Glutamatergic neuron (in vitro differentiated cells): ENCODE measurements at places on chromosomes 3 and 15. TPM values are rescaled to one million over a fixed set of nuclear protein-coding genes. Genes with fewer than 3 reads are reported as not detected.

The FAM107A gene
- not detected for total RNA-seq

The NR1I2 gene
- total RNA-seq, result not detected

The APEH gene
- 119 TPM for total RNA-seq

The CORO2B gene
- total RNA-seq, result 16.3 TPM

The GNB5 gene
- 28.4 TPM for total RNA-seq

The GRM2 gene
- 134 TPM for total RNA-seq

The AADACL2 gene
- not detected for total RNA-seq

The FOXP1 gene
- 31.1 TPM for total RNA-seq

The CDCP1 gene
- total RNA-seq, result 0.71 TPM

The UQCRC1 gene
- 242 TPM for total RNA-seq

The NECTIN3 gene
- total RNA-seq, result 22.6 TPM

The APOD gene
- not detected for total RNA-seq

DNA sequence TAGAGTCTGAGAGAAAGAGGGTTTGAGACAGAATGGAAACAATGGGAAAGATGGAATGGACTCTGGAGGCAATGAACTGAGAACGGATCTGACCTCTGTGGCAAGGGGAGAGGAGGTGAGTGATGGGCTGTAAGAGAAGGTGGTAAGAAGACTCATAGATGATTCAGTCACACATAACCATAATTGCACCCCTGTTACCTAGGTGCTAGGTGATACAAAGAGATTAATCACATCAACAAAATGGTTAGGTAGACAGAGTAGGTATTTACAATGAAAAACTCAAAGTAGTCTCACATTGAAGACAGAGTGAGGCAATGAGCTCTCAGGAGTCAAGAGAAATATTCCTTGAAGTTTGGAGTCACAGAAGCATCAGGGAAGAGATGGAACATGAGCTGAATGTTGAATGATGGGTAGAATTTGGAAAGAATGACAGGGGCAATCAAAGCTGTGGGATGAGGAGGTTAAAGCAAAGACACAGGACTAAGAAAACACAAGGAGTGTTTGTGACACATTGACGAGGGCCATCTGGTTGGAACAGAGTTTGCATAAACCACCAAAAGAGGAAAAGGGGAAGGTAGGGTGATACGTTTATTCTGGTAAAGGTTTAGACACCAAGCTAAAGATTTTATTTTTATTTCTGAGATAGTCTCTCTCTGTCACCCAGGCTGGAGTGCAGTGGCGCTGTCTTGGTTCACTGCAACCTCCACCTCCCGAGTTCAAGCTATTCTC is 32.7 kb downstream of the MME start:
- no peak for DNase-seq

DNA sequence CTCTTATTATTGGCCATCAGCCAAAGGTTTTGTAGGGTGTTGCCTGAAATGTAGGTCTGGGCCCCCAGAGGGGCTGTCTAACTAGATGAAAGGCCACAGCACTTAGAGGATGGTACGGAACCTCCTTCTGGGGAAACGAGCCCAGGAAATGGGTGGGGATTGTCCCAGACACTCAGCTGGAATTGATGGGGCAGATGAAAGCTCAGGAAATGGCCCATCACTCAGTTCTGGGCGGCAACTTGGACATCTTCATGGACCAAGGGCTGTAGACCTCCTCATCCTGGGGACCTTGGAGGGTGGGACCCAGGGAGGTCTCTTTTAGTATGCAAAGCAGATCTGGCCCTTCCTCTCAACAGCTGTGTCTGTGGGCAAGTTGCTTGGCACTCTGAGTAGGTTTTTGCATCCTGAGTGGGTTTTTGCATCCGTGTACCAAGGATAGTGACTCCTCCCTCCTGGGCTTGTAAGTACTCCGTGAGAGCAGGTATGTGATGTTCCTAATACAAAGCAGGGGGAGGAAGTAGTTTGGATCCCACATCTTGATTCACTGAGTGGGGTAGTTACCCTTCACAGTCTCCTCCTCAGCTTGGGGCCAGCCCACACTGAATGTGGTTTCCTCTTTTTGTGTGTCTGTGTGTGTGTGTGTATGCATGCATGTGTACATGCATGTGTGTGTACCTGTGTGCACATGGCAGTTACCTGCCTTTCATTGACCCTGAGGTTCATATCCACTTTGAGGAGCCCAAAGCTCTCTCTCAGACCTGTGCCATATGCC is 292.0 kb downstream of the RPLP1 start:
- DNase-seq, result no peak

DNA sequence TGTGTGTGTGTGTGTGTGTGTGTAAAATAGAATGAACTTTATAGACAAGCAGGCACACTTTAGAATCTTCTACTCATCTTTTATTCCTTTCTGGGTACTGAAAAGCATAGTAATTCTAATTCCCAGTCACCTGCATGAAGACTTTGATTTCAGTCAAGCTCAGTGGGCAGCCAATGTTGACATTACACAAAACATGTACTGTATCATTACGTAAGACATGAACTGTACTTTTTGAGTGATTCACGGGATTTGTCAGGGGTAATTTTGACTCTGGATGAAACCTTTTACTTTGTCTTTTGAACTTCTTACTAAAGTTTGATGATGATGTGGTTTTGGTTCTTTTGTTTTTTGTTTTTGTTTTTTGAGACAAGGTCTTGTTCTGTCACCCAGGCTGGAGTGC is 38.8 kb downstream of the PTPRG start:
- DNase-seq, result no peak

- no peak for DNase-seq
Observed at GRCh38 chr3:45986303-45986982, 9.2 kb downstream of the FYCO1 start.

DNA sequence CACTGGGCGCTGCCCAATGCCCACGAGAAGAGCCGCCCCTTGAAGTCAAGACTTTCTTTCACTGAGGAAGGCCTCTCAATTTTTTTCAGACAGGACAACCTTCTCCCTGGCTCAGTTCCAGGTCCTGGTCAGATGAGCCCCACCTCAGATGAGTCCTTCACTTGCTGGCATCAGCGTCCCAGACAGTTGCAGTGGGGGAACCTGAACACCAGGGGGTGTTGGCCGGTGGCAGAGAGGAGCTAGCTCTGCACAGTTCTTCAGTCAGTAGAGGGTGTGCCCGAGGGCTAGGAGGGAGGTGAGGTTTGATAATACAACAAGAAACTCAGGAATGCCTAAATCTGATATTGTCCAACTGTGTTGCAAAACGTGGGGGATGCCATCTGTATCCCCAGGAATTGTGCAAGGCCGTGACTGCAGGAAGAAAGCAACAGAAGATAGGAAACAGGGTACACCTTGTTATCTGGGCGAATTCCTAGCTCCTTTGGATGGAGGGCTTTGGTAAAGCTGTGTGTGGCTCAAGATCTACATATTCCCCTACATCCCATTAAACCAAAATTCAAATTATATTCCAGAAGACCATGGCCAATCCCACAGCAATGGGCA is 34.3 kb downstream of the CCR3 start:
- peak; percentile 46 for DNase-seq

DNA sequence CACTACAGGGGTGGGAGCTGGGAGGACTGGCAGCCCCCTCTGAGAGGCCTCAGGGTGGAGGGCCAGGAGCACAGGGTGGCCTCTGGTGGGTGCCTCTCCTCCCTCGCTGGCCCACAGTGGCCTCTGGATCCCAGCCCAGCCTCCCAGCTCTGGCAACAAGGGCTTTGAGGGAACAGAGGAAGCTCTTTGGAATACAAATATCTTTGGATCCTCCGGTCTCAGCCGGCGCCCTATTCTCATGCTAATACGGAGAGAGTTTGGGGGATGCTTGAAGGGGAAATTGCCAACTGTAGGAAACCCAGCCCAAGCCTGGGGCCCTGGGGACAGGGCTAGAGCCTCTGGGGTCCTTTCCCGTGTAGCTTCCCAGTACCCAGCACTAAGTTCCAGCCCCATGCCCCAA is 33.4 kb upstream of the INSYN1 start:
- no peak for DNase-seq

GRCh38 chr3:154781595-154781994 is 298.5 kb upstream of the MME start:
- no peak for DNase-seq

DNA sequence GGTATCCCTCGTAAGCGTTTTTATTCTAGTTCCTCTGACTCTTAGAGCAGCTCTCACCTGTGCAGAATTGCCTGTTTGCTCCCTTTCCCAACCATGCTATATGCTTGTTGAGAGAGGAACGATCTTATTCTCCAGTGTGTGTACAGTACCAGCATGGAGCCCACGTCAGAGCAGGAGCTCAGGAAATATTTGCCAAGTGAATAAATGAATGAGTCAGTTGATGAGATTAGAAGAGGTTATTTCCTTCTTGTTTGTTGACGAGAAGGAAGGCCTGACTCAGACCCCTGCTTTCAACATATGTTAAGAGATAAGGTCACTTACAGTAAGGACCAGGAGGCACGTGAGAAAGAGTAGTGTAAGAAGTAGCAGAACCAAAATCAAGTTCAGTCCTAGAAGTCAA is 106.3 kb upstream of the ABHD17C start:
- DNase-seq, result no peak

DNA sequence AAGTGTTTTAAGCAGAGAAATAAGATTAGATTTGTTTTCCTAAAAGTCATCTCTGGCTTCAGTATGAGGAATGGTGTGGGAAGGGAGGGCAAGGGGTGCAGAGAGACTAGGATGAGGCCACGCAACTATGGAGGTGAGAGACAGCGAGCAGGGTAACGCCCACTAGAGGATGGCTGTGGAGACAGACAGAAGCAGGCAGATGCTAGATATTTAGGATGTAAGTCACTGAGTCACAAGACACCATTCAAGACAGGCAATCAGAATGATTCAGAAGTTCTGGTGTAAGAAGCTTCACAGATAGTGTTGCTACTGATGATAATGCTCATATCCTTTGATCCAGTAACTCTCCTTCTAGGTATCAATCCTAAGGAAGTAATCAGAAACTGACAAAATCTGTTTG is 19.1 kb downstream of the HSPBAP1 start:
- DNase-seq, result no peak

GRCh38 chr15:51680321-51680720 is 982 bp upstream of the SCG3 start:
- DNase-seq, result no peak

DNA sequence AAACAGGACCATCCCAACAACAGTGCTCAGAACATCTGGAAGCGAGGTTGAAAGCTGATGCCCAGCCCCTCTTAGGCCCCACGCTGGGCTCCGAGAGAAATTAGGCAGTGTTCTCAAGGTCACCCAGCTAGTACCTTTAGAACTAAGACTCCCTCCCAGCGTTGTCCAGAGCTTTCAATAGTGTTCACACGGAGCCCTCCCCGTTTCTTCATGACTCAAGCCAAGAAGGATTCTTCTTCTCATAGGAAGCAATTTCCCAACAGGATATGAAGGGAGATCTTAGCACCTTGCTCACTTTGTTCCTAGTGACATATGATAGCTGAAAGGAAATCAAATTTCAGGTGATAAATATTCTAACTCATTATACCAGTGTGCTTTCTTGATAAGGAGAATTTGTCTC is 244.2 kb upstream of the ST8SIA2 start:
- no peak for DNase-seq

GRCh38 chr15:45943240-45943639 is 308.4 kb downstream of the SQOR start:
- DNase-seq, result no peak

DNA sequence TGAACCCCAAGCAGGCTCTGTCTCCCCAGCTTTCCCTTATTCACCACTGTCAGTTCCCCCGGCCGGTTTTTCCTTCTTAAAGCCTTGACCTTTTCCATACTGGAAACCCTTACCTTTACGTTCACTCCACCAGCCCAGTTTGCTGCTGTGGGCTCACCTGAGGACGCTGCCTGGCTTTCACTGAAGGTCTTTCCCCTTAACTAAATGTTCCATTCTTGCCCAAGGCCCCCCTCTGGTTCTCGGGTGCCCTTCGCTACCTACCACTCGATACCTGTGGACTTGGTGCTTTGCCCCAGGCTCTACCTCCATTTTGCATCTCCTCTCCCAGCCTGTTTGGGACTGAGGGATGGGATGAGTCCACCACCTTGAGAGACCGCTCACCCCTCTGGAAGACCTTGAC is 851 bp downstream of the AP2M1 start:
- no peak for DNase-seq

GRCh38 chr15:64216730-64217428 is 54.1 kb upstream of the PPIB start:
- DNase-seq, result no peak

- no peak for DNase-seq
Observed at GRCh38 chr3:139554628-139555027, 15.1 kb upstream of the RBP1 start.

- no peak for DNase-seq
Observed at GRCh38 chr3:184804801-184805200, 7.2 kb upstream of the VPS8 start.

GRCh38 chr3:42190701-42191442 is 75.1 kb downstream of the CCK start:
- DNase-seq, result peak; percentile 80

DNA sequence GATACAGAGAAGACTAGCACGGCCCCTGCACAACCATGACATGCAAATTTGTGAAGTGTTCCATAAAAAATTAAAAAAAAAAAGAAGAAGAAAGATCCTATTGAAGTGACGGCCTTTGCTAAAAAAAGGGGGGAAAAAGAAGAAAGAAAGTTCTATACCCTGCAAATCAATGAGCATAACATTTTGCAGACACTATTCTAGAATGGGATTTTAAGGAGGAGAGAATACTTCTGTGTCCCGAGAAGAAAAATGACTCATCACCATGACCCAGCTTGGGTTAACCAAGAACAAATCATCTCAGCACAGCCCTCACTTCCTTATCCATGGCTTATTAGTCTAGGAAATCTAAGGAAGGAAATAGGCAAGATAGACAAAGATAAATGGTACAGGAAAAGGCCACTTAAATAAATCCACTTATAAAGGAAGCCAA is 7.4 kb upstream of the SH3BP5 start:
- DNase-seq, result no peak

DNA sequence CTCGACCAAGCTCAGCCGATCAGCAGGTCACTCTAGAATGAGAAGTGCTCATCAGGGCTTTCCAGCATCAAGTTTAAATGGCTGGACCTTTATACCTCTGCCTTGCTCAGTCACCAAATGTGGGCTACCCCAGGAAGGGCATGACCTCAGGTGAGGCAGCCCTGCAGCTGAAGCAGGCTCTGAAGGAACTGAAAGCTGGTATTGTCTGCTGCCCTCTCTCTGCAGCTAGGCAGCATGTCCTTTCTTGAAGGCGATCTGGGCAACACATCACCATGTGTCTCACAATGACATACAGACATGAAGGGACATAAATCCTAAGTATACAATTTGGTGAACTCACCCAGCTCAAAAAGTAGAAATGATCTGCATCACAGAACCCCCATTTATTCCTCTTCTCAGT is 38.7 kb upstream of the ARID3B start:
- DNase-seq, result no peak

- DNase-seq, result no peak
Observed at GRCh38 chr3:167930453-167930852, 165.3 kb downstream of the GOLIM4 start.

- no peak for DNase-seq
Observed at GRCh38 chr15:37880009-37880834, 54.2 kb upstream of the TMCO5A start.

DNA sequence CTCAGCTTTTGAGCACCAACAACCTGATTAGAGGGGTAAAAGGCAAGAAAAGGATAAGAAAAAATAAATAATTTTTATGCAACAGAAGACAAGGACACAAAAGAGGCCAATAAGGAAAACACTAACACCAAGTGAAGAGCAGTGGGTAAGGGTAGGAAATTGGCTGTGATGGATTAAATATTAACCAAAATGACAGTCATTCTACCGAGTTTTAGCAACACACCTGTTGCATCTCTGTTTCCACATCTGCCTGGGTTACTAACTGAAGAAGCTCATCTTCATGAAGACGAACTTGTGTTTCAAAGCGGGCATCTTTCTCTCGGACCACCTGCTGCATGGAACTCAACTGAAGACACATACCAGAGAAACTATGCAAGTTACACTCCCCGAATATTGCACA is 30.1 kb downstream of the GOLGB1 start:
- no peak for DNase-seq

- peak; percentile 24 for DNase-seq
Observed at GRCh38 chr3:27253831-27254230, 115.4 kb downstream of the NEK10 start.
